ENCODE measurements at places on chromosomes 16 and 17.

DNA sequence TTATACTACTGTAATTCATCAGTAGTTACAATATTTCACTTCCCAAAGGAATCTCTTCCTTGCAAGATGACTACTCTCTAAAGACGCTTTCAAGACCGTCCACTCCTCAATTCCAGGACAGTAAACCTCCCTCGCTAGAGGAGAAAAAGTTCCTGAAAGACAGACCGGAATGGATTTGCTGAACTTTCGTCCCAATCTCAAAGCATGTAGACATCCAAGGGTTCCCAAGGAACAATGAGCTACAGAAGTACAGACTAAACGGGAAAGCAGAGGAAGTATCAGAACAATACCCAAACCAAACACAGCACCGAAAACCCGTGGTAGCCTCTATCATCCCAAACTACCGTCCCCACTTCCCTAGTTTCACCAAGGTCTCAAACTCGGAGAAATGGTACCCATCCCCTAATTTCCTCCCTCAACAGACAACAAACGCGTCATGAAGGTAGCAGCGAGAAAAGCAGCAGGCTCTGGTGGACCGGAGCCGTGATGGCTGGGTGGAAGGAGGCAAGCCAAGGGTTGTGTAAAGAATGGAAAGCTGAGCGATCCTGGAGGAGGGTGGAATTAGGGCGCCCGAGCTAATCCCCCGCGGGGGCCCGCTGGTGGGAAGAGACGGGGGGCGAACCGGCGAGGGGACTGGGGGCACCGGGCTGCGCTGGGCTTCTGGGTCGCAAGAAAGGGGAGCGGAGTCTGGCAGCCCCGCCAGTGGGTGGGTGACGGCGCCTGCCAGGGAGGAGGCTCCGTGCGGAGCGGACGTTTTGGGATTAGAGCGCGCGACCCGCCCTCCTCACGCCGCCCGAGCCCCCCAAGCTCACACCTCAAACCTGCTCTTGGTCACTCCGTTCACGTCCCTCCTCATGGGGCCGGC is 647 bp downstream of the FBXL20 start:
- no peak for DNase-seq

- peak; percentile 53 for DNase-seq
Measured at GRCh38 chr16:87317750-87318644, 805 bp upstream of the C16orf95 start.

GRCh38 chr16:84548971-84549844 is 44.7 kb upstream of the MEAK7 start:
- peak; percentile 76 for DNase-seq

DNA sequence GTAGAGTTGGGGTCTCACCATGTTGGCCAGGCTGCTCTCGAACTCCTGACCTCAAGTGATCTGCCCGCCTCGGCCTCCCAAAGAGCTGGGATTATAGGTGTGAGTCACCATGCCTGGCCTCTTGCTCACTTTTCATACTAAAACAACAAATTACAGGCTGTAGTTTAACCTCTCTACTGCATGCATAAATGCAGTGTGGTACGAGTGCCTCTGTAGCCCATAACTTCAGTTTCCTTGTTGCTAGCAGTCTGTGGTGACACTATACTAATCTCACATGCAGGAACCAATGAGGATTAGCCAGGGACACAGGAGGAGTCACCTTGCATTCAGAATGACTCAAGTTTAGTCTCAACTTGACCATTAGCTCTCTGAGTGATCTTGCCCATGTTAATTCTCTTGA is 20.1 kb downstream of the HMOX2 start:
- peak; percentile 24 for DNase-seq

DNA sequence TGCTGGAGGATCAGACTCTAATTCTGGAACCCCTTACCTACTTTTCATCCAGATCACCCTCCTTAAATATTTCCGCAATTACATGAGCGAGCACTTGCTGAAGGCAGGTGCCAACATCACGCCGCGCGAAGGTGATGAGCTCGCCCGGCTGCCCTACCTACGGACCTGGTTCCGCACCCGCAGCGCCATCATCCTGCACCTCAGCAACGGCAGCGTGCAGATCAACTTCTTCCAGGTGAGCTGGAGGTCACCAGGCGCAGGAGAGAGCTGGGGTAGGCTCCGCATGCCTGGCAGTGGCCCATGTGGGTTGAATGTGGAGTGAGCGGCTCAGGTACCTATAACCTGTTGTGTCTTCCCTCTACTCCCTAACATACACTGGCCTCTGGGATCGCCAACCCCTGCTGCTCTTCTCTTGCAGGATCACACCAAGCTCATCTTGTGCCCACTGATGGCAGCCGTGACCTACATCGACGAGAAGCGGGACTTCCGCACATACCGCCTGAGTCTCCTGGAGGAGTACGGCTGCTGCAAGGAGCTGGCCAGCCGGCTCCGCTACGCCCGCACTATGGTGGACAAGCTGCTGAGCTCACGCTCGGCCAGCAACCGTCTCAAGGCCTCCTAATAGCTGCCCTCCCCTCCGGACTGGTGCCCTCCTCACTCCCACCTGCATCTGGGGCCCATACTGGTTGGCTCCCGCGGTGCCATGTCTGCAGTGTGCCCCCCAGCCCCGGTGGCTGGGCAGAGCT is 10.9 kb downstream of the PLK1 start:
- DNase-seq: no peak

DNA sequence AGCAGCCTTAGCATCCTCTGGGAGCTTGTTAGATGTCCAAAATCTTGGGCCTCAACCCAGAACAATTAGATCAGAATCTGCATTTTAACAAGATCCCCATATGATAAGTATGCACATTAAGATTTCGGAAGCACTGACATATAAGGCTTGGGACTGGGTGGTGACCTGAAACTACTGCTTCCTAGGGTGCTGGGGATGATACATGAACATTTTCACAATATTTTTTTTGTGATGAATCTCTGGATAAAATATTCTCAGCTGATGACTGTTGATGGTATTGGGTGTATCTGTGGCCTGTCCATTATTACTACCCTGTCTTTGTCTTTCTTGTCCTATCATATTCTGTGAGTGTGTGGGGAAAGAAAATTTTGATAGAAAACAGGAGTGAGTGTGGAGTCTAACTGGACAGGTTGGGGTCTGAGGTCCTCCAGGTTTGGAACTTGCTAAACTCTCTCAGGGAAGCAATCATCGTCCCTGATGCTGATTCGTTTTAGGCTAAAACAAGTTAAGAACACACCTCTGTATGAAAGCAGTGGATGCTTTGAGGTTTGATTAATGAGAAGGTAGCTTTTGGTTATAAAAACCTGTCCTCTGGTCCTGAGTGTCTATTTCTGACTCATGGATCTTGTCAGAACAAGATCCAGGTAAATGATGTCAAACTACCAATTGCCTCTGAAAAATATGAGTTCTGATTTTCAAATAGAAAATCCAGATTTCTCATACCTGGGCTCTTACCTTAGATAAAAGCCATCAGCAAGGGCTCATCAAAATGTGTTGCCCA is 23.2 kb downstream of the KRT23 start:
- no peak for DNase-seq

- no peak for DNase-seq
Measured at GRCh38 chr17:27530764-27531391, 74.6 kb downstream of the KSR1 start.

All from activated CD4-positive, alpha-beta T cell treated with anti-CD3 and anti-CD28 coated beads, Interleukin-2, amount 50 U/mL, for 16 hours (primary cell).